ENCODE measurements at places on chromosomes 7 and 10.

- DNase-seq: no peak
Measured at GRCh38 chr7:2325162-2325561, 10.9 kb upstream of the SNX8 start.

DNA sequence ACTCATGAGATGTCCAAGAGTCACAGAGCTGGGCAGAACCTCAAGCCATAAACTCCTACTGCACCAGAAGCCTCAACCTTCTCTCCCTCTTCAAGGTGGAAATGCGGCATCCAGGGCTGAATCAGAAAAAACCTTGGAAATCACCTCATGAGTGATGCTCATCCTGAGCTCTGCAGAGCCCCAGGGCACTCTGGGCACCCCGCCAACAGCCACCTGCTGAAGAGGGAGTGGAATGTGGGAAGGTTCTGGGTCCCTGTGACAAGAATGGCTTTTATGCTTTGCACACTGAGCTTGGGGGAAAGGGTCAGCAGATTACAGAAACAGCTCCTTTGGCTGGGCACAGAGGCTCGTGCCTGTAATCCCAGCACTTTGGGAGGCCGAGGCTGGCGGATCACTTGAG, 18.8 kb downstream of the NUDT1 start:
- DNase-seq: no peak

DNA sequence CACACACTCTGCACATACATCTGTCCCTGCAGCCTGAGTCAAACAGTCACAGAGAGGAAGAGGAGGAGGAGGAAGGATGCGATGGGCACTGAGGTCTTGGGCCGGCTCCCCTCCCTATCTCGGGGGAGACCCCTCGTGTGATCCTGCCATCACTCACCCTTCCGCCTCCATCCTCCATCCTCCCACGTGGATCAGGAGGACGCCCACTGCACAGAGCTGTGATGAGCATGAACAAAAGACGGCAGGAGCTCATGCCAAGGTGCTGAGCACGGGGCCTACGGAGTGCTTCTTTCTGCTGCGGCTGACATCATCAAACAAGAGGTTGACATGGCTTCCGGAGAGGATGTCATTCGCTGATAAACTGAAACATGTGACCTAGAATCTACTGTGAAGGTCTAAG, 68.0 kb downstream of the DIP2C start:
- no peak for DNase-seq

- DNase-seq: no peak
Measured at GRCh38 chr7:26060733-26061677, 91.0 kb upstream of the NFE2L3 start.

DNA sequence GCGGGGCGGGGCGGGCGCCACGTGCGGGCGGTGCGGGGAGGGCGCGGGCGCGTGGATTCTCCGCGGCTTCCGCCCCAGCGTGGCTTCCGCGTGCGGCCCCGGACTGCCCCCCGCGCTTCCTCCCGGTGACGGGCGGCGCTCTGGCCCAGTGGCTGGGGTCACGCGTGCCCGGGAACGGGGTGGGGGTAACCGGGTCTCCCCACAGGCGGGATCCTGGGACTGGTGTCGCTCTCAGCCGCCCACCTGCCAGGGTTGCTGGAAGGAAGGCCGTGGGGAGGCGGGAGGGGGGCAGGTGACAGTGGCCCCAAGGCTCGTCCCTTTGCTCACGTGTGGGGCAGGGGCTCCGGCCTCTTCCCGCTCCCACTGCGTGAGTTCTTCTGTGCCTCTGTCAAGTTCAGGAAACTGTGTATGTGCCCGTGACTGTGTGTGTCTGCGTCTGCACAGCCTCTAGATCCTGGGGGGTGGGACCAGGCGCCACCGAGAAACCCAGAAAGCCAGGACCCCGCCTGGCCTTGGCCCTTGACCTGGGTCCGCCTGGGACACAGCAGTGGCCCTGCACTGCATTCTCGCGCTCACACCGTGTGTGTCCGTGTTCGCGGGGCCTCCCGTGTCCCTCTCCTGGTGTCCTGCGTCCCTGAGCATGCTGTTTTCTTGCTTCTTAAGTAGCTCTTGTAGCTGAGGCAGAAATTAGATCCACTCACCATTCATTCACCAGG, 919 bp downstream of the MAFK start:
- DNase-seq: no peak

DNA sequence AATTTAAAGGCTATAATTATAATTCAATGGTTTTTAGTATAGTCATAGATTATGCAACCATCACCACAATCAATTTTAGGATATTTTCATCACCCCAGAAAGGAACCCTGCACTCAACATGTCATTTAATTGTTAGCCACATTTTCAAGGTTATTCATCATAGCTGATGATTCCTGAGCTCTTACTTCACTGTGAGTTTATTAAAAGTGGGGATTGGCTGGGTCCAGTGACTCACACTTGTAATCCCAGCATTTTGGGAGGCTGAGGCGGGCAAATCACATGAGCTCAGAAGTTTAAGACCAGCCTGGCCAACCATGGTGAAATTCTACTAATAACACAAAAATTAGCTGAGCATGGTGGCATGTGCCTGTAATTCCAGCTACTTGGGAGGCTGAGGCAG, 787 bp downstream of the CCL26 start:
- no peak for DNase-seq

- DNase-seq: no peak
Measured at GRCh38 chr10:97138846-97139245, 46.9 kb downstream of the SLIT1 start.

DNA sequence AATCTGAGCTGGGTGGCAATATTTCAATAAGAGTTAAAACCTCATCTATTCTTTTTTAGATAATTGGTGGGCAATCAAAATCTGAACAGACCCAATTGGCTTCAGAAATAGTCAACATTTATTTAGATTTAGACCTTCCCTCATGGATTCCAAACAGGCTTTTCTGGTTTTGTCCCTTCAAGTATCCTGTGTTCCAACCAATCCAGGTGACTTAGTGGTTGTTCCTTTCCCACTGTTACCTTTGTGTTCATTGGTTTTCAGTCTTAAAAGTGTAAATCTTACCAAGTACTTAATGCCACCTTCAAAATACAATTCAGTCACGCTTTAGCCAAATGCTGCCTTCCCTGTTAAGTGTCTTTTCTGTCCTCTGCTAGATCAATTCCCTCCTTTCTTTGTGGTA, 85.9 kb downstream of the AHR start:
- DNase-seq: no peak

DNA sequence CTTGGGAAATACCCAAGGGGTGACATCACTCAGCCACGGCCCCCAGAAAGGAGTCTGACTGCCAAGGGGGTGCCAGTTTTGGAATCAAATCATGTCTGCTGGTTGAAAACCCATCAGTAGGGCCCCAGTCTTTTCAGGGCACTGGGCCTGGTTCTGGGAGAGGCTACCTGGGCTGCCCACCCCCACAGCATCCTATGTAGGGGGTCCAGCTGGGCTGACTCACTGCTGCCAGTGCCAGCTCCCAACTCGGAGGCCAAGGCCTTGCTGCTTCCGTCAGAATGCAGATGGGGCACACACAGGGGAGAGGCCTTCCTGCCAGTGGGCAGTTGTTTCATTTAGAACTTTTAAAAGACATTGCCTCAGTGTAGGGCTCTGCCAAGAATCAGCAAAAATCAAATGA, 39.5 kb upstream of the DMBT1 start:
- DNase-seq: no peak

DNA sequence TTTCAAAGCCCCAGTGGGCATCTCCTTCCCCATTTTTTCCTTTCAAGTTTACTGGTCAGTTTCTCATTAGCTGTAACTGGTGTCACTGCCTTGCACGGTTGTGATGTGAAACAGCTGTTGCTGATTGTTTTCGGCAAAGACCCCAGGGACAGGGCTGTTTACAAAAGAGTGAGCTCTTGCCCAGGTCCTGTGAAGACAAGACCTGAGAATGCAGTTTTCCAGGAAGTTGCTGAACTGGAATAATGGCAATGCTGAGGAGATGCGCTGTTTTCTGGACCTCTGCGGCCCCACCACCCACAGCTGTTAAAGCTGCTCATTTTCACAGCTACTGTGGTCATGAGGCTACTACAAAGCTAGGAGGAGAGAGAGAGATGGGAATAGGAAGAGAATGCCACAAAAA, 116.6 kb upstream of the RSU1 start:
- DNase-seq: no peak

- no peak for DNase-seq
Measured at GRCh38 chr10:132832186-132832969, 46.4 kb upstream of the NKX6-2 start.

DNA sequence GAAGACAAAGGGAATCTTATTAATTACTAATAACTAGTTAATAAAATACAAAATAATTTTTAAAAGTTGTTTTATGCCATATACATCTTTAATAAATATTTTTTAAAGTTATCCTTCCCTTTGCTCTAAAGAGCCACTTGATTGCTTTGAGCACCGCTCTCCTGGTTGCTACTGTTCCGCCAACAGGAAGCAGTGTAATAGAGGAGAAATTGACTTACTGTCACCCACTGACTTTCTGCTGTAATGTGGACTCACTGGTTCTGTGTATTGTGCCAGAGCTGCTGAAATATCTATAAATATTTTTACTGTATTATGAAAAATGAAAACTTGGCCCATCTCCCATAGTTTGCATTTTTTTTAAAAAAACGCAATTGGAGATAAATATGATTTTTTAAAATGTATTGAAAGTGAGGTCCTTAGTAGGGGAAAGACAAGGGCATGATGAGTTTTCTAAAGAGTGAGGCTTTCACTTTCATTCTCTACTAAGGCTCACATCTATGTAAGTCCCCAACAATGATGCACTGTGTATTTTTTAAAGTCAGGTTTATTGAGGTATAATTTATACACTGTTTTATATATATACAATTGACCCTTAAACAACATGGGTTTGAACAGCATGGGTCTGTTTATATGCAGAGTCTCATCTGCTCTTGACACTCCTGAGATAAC, 100.5 kb downstream of the NPY start:
- no peak for DNase-seq

DNA sequence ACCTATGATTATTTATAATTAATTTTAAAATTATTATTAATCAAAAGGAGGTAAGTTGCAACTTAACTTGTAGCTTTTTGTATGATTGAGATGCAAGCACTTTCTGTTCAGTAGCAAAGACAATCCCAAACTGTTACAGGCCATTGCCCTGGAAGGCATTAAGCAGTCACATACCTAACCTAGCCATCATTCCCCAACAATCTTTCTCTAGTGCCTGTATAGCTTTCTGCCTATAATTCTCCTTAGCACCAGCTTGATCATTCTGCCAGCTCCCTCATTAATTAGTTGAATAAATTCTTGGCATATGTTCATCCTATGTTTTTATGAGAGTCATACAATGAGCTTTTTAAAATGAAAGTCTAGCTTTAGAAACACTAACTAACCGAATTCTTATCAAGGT, 178.9 kb upstream of the TMEM106B start:
- no peak for DNase-seq

DNA sequence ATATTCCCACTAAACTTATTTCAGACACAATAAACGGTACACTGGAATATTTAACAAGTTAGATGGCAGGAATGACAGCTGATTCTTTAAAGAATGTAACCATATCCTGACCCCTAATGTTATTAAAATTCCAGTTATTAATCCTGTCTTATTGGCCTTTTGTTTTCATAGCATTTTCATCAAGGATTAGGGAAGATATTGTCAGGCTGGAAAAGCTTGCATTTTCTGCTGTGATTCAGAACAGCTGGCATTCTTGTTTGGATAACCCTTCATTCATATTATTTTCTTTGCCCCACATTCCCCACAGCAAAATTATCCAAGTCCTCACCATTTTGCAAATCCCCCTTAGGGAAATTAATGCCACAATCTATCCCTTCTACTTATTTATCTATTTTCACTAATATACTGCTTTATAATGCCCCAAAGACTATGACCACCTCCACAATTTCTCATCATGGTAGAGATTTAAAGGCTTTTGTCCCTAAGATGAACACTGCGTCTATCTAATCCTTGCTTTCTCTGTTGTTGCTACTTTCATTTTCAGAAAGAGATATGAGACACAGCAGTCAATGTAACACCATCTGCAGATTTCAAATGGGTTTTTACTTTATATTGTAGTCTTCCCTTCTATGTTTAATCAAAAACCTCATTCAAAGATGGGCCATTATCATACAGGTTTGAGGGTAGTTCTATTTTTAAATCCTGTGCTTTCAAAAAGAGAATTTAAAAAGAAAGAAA, 475.1 kb downstream of the PARD3 start:
- no peak for DNase-seq

GRCh38 chr7:35286422-35286821, 32.5 kb upstream of the TBX20 start:
- no peak for DNase-seq

DNA sequence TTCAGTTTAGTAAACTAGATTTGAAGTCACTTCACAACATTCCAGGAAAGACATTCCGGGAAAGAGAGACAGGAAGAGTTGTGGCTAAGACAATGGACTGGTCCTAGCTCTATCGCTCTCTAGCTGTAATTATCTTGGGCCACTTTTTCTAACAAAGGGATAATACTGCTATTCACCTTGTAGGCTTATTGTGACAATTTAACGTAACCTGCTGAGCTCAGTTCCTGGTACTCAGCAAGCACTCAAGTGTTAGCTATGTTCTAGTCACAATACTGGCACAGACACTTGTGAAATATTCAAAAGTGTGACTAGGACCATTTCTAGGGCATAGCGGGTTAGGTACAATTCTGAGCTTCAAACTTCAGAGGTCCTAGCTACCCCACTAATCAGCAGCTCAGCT, 12.0 kb upstream of the NRCAM start:
- DNase-seq: no peak

GRCh38 chr7:122013630-122014029, 130.4 kb downstream of the AASS start:
- no peak for DNase-seq

- no peak for DNase-seq
Measured at GRCh38 chr10:5731559-5731958, 46.9 kb downstream of the TASOR2 start.

- no peak for DNase-seq
Measured at GRCh38 chr7:40583667-40584444, 449.1 kb downstream of the SUGCT start.

- no peak for DNase-seq
Measured at GRCh38 chr7:30019960-30020359, 6.5 kb downstream of the FKBP14 start.

- no peak for DNase-seq
Measured at GRCh38 chr10:103445767-103446567, 6.2 kb downstream of the CALHM2 start.

DNA sequence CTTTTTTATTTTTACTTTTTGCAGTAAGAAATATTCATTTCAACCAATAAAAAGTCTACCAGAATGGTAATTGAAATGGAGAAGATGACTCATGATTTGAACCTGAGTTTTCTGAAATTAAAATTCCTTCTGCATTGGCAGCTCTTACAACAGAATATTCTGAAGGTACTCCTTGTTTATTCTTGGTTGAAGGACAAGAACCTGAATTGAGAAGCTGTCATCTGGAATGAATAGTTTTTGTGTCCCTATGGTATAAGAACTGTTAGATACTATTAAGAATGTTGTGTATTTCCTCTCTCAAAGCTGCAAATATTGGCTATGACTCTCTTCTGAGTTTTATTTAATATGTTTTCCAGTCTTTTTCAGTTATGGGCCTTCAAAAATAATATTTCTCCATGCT, 56.1 kb downstream of the CDK1 start:
- no peak for DNase-seq

DNA sequence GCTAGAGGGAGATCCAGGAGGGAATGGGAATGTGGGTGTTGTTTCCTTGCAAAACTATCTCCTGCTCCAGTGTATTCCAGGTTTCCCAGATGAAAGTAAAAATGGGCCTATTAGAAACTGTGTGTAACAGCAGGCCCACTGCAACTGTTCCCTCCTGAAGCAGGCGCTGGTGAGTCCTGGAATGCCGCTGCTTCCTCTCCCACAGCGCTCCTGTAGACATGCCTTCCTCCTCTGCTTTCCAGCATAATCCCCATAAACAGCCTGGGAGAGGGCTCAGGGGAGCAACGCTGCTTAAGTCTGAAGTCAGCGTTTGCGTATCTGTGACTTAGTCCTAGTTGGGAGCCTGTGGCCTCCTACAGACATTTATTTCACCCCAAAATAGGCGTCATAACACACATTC, 551.0 kb upstream of the FOXK1 start:
- no peak for DNase-seq
